ENCODE measurements at places on chromosomes 16 and 17.

GRCh38 chr17:2423271-2423670 is 22.4 kb upstream of the MNT start:
- DNase-seq, result no peak

GRCh38 chr17:1986783-1987451 is 38.2 kb downstream of the RTN4RL1 start:
- DNase-seq, result no peak

- DNase-seq, result no peak
Observed at GRCh38 chr16:57032346-57032745, 43.0 kb downstream of the NLRC5 start.

DNA sequence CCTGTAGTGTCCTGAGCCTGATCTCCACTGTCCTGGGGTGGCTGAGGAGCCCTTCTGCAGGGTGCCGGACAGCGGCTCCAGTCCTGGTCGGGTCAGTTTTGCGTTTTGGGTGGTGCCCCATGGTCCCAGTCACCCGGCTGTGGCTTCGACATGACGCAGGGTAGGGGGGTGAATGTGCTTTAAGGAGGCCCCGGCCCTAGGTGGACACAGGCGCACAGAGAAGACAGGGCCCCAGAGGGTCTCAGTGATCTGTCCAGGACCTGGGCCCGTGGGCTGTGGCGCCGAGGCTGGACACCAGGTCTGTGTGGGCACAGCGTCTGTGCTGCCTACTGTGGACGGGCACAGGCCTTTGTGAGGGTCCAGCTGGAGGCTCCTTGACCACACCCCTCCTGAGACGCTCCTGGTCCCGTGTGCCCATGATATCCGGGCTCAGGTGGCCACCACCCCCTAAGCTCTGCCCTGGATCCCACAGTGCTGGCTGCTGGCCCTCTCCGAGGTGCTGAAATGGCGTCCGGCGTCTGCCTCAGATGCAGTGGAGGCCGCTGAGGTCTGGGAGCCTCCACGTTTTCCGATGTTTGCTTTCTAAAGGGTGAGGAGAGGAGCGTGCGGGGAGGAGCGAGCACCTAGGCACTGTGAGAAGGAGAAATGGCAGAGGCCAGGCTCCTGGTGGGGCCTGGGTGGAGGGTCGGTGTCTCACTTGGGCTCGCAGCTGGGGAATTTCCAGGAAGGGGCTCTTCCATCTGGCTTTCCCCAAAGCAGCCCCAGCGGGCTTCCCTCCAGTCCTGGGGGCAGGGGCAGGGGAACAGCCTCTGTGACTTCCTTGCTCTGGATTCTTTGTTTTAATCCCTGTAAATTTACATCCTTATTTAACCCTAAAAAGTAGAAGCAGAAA is 56.1 kb upstream of the ACSF3 start:
- DNase-seq, result no peak

DNA sequence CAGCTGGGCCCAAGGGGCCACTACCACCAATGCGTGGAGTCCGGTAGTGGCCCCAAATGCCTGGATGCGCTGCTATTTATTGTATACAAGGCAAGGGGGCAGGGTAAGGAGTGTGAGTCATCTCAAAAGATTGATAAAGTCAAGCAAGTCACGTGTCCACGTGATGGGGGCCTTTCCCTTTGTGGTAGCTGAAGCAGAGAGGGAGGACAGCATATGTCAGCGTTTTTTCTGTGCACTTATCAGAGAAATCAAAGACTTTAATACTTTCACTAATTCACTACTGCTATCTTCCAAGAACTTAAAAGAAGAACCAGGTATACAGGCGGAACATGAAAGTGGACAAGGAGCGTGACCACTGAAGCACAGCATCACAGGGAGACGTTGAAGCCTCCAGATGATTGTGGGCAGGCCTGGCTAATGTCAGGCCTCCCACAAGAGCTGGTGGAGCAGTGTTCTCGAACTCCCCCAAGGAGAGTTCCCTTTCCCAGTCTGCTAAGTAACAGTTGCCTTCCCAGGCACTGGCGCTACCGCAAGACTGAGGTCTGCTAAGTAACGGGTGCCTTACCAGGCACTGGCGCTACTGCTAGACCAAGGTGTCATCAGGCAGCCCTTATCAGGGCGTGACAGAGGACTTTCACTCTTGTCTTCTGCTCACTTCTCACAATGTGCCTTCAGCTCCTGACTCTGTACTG is 10.8 kb upstream of the ASB16 start:
- DNase-seq, result no peak

DNA sequence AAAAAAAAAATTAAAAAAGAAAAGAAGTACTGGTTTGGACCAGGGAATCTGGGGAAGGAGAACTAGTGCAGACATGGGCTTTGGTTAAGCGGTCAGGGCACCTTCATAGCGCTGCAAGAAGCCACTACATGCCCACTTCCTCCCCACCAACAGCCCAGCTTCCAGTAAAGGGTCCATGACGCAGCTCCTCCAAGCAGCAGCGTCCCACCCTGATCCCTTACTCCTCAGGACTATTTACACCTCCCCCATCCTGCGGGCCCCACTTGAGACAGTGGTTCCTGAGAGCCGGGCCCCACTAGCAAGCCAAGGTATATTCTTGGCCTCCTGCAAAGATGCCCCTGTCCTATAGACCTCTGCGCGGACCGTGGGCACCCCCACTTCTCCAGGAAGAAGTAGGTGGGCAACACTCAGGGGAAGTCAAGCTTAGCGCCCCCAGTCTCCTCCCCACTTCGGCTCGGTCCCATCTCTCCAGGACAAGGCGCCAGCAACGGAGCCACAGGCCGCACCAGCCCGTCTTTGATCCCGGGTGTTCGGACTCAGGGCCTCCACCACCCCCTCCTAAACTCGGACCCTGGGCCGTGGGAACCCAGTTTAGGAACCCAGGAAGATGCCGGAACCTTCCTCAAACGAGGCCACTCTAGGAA is 913 bp upstream of the PRR14 start:
- DNase-seq, result no peak

DNA sequence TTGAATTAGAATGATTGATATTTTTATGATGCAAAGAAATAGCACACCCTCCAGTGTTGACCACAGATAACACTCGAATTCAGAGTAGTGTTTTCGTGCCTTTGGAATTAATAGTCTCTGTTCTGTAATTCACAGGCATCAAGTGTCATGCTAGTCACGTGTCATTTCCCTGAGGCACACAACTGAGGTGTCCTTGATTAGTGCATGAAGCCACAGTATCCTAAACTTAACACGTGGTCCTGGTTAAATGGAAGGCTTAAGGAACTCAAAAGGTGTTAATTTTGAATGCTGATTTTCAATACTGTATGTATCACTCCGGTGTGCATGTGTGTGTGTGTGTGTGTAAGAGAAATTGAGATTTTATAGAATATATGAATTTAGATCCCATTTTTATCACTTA is 625.6 kb downstream of the TMEM114 start:
- no peak for DNase-seq

DNA sequence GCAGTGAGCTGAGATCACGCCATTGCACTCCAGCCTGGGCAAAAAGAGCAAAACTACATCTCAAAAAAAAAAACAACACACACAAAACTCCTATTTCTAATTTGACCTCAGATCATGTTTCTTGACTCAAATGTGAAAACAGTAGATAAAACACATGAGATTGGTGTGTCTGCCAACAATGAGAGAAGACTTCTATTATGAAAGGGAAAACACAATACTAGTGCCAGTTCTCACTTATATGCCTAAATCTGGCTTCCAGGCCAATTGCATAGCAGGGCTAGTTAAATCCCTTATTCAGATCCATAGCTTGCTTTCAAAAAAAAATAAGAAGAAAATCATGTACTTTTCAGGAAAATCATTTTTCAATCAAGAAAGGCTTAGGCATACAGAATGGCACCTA is 39.4 kb downstream of the AP1G1 start:
- no peak for DNase-seq

GRCh38 chr16:82157534-82157812 is 12.6 kb downstream of the MPHOSPH6 start:
- DNase-seq, result no peak

DNA sequence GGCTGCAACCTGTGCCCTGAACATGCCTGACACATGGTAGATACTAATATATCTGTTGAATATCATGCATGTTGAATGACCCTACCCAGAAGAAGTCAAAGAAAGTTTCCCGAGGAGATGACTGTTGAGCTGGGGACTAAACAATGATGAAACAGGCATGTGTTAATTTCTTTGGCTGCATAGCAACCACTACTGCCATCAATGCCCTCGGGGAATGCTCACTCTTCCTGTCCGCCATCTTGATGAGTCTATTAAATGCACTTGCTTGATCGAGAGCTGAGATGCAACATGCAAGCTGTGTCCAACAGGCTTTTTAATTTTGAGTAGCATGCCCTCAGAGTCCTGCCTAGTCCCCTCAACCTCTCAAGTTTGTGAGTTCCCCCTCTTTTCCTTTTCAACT is 31.3 kb downstream of the GRIN2A start:
- no peak for DNase-seq

- DNase-seq, result no peak
Observed at GRCh38 chr16:5025171-5025632, 8.5 kb downstream of the NAGPA start.

DNA sequence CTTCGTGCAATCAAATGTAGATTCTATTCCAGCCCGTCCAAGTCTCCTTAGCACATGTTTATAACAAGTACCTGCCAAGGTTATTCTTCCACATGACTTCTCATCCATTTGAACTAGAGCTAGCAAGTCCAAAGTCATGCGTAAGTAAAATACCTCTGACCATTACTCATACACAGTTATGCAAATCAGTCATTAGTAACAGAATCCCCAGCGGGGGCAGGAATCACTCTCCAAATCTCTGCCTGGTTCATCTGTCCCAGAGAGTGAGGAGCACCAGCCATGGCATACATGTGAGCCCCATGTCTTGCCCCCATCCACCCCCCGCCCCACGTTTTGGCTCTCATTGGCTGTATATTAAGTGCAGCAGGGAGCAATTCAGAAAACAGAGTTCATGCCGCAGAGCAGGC is 27.7 kb downstream of the SRL start:
- DNase-seq, result peak; percentile 81

DNA sequence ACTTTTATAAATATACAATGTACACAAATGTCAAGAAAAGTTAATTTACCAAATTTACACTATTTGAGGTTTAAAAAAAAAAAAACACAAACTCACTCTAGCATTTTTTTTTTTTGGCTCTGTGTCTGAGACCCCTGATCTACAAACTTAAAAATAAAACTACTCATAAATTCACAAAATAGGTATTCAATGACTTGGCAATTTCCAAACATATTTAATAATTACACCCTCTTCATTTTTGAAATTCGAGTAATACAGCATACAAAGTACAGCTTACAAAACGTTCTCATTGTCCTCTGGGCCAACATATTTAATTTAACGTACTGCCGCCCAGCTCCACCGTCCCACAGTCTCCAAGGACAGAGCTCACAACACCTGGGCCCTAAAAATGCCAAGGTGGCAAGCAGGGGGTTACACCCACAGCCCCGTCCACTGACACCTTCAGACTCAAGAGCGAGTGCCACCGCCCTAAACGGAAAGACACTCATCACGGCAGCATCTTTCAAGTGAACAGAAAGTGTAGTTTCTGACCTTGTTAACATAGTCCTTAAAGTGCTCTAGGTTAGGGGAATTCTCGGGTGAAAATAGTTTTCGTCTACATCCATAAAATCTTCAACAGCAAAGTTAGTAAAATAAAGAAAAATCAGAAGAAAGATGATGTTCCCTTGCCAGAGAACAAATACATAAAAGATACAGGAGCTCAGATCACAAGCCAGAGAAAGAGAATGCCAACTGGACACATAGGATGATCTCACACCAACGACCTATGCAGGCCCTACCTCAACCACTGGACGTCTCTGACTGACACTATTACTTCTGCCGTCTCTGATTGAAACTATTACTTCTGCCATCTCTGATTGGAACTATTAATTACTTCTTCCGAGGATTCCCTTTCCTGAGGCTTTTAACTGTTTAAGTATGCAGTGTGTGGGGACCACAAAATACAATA is 4.2 kb downstream of the ADCY9 start:
- DNase-seq, result no peak

DNA sequence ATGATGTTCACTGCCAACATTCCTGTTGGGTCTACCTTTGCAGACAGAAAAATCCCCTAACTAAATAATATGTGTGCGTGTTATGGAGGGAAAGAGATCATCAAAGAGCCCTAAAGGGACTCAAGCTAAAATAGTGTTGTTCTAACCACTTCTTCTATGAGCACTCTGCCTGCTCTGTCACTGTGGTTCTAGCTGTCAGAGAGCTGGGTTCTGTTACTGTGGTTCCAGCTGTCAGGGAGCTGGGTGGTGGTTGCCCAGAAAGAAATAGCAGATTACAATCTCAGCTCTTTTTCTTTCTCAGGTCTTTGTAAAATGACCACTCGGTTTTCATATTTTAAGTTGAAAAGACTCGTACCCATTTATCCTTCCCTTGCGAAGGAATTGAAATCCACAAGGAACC is 176.3 kb downstream of the HS3ST3A1 start:
- no peak for DNase-seq

- no peak for DNase-seq
Observed at GRCh38 chr17:8482546-8482945, 46.9 kb downstream of the NDEL1 start.

- no peak for DNase-seq
Observed at GRCh38 chr17:83150369-83151055, 71.1 kb downstream of the METRNL start.

DNA sequence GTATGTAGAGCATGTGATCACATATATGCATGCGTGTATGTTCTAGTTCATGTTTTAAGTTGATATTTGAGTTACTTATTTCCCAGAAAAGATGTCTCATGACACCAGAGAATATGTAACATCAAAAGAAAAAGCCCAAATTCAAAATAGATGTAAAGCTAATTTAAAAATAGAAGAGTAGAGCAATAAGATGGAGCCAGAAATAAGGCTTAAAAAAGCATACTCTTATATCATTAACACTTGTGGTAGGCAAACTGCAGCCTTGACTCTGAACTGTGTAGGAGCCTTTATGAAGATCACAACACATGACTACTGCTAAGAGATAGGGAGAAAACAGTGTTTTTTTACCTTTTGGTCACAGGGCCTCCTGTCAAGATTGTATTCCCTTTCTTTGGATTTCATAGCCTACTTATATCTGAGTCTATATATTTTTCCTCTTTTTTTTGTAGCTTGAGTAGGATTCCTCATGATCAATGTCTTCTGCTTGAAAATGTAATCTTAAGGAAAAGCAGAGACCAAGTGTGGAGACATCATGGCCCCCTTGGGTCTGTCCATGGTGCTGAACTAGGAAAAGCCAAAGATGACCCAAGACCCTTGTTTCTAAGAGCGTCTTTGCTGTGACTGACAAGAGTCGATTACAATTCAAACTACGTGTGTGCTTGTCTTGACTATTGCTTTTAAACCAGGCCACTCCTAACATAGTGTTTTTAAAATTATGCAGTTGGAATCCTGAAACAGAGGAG is 390.4 kb downstream of the SHISA9 start:
- no peak for DNase-seq

GRCh38 chr16:53415504-53415903 is 18.8 kb upstream of the RBL2 start:
- DNase-seq, result no peak

DNA sequence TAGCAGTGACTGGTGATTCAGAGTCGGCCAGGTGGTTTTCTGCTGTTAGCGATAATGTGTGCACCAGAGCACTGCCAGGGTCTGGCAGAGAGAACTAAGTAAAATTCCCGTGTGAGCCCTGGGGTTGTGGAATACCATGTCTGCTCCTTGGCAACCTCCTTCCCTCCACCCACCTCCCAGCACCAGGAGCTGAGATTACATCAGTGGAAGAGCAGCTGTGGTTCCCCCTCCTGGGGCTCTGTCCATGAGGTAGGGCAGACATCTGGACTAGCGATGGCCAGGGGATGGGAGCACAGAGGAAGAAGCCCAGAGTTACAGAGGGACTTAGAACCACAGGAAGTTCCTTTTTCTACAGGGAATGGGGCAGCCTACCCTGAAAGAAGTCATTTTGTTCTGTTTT is 15.8 kb downstream of the CLEC10A start:
- DNase-seq, result no peak

- no peak for DNase-seq
Observed at GRCh38 chr16:69241926-69242325, 55.0 kb downstream of the SNTB2 start.
